ENCODE measurements at places on chromosomes 2 and 18.

- no peak for DNase-seq
Observed at GRCh38 chr2:241565411-241565810, 6.9 kb downstream of the BOK start.

- DNase-seq, result no peak
Observed at GRCh38 chr18:58230438-58231179, 186.6 kb downstream of the NEDD4L start.

DNA sequence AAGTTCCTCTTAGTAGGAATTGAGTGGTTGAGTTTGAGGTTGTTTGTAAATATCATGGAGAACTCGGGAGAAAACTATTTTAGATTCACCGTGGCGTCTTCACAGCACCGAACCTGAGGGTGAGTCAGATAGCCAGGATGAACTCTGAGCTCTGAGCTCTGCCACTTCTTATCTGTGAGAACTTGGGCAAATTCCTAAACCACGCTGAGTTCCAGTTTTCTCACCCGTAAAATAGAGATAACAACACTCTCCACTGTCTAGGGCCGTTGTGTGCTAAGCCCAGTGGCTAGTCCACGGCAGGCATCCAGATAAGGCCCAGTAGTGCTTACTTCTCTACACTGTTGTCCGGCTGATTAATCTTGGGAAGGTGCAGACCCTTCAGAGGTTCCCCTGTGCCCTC lies 7.0 kb downstream of the KIF5C start:
- no peak for DNase-seq

- DNase-seq, result no peak
Observed at GRCh38 chr2:8709611-8710010, 27.8 kb downstream of the ID2 start.

DNA sequence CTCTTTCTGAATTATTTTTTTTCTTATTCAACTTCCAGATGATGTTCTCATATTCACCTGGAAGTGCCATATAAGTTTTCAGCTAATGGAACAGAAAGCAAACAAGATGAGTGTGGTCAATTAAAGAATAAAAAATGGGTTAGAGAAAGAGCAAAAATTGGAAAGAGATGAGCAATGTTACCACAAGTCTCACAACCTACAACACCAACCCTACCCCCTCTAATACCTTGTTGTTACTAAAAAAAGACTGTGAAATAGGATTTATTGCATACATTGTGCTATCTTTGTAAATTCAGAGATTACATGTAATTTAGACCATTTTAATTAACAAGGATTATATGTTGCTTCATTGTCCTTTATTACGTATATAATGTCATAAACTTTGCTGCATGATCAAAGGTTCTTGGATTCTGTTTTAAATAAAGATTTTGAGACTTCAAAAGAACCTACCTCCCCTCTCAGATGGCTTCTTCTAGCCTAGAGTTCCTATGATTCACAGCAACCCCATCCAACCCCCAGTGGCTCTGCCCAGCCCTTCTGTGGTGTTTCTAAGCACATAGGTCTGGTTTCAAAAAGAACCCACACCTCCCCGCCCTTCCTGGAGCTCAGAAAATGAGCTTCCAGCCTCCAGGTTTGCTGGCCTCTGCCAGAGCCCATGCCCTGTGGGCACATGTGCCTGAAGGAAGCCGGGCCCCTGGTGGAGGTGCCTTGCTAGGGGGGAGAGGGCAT lies 24.7 kb downstream of the LGALSL start:
- no peak for DNase-seq

DNA sequence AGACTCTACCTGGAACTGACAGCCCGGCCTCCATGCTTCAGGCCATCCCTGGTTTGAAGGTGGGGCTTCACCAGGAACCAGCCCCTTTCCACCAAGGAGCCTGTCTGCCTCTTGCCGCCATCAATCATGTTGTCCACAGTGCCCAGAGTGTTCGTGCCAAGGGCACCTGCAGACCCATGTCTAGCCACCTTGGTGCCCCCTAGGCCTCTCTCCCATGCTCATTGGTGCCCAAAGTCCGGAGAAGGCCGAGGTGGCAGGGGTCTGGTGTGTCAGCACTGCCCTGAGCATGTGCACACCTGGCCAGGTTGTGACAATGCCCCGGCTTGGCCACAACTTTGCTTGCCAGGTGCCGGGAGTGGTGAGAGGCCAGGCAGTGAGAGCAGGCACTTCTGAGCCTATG lies 114.8 kb downstream of the COPS8 start:
- DNase-seq, result no peak

- DNase-seq, result peak; percentile 37
Observed at GRCh38 chr2:235521844-235522243, 28.0 kb downstream of the AGAP1 start.

DNA sequence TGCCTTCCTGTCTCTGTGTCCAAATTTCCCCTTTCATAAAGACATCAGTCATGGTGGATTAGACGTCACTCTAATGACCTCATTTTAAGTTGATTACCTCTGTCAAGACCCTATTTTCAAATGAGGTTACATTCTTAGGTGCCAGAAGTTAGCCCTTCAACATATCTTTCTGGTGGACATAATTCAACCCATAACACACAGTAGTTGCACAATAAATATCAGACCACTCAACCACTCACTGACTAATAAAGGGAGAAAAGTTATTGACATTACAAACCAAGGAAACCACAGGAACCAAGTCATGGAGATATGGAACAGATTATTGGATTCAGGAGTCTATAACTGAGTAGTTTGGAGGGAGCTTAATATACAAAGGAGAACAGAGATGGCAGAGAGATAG lies 377.4 kb upstream of the ACVR2A start:
- no peak for DNase-seq

DNA sequence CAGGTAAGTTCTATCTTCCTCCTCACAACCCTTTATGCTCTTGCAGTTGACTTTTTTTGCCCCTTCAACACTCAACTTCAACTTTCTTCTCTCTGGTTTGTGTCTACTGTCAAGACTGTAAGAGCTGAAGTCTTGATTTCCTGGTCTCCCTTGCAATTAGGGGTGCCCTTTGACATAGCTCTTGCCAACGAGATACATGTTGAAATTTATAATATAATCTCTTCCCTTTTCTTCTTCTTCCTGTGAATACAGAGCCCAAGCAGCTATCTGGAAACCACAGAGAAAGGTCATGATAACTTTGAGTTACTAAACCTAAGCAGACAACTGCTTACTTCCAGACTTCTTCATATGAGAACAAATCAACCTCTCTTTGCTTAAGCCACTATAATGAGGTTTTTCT lies 163.5 kb downstream of the MC4R start:
- no peak for DNase-seq

- DNase-seq, result no peak
Observed at GRCh38 chr18:9609190-9609589, 5.2 kb downstream of the PPP4R1 start.

GRCh38 chr2:70648961-70649360 lies 95.3 kb upstream of the TGFA start:
- no peak for DNase-seq

- no peak for DNase-seq
Observed at GRCh38 chr2:833180-833579, 117.5 kb upstream of the SNTG2 start.

DNA sequence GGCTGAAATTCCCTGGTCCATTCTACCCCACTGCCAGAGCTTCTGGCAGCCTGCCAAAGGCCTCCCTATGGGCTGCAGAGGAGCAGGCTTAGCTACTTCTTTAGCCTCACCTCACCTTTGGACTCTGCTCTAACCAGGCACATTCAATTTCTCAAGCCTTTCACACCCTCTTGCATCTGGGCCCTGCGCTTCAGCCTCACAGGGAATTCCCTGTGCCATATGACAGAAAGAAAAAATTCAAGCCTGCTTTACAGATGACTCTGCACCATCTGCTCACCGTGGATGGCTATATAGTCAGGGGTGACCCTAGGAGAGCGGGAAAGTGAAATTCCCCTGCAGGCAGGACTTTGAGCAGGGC lies 62.5 kb downstream of the REEP1 start:
- no peak for DNase-seq

GRCh38 chr2:112749755-112750559 lies 14.5 kb downstream of the CKAP2L start:
- DNase-seq, result peak; percentile 2

- no peak for DNase-seq
Observed at GRCh38 chr18:8300751-8301410, 308.4 kb upstream of the RAB12 start.

DNA sequence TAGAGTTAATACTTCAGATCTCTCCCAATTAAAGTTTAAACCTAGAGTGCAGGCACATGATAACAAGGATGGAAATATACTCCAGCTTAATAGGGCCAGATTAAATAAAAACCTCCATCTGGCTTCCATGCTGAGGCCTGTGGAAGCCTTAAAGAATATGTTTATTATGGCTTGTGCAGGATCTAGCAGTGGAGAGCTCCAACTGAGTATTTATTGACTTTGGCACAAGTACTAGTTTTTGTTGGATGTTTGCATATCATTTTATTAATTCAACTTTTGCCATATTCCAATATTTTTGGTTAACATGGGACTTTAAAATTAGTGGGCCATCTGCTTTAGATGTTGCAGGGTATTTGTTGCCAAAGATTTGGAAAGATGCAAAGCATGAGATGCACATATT lies 860.4 kb upstream of the SOX11 start:
- DNase-seq, result no peak

DNA sequence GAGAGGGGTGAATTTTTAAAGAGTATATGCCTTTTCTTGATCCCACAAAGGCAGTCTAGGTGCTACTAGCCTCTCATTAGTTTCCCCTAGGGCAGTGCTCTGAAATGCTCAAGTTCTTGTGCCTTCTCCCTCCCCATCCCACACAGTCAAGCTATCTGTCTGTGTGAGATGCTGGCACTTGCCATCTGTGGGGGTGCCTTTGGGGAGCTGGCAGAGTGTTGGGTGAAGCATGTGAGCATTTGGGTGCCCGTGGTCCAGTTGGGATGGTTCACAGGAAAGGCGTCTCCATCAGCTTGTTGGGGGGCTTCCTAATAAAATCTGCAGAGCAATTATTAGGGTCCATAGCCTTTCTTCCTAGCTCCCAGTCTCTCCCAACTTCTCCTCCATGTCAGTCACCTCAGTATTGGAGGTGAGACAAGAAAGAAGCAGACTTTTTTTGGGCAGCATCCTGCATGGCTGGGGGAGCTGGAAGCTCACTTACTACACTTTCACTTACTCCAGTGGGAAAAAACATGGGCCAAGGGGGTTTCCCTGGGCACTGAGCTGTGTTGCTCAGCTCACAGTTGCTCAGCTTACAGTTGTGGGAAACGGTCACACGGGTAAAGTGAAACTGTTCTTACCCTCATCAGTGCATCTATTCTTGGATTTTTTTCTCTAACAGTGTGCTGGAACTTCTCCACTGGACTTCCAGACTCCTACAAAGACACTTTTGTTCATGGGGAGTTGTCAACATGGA lies 29.3 kb downstream of the COLEC11 start:
- no peak for DNase-seq

DNA sequence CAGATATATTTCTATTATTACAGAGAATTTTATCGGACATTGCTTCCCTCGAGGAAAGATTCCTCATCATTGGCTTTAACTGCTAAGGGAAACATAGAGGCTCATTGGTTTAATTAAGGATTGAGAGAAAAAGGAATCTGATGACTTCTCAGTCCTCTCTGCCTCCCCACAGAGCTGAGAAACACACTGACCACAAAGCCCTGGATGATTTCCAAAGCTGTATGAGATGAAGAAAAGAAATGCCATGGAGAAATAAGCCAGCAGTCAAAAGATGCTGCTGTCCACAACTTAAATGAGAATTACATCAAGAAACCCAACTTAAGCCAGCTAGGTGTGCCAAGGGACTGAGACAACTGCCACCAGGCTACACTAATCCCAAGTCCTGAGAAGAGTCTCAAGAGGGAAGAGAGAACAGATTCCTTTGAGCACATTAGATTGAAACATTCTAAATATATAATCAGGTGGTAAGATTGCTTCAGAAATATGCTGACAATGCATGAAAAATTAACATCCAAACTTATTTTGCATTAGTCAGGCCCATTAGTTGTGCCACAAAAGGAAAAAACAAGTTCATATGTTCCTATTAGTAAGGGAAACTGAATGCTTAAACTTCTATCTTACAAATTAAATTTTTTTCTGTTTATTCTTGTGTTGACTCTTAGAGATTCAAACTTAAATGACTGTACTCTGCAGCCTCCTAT lies 308.1 kb upstream of the CYRIA start:
- no peak for DNase-seq

- peak; percentile 5 for DNase-seq
Observed at GRCh38 chr18:26307161-26307773, 81.0 kb downstream of the TAF4B start.

GRCh38 chr2:190578158-190579057 lies 43.9 kb upstream of the NEMP2 start:
- no peak for DNase-seq
